ENCODE measurements at places on chromosomes 5 and 9.
A peak's percentile ranks its signal among the peaks of the same experiment; 100 is the strongest.

- DNase-seq: no peak
These were observed 23.1 kb downstream of the SPTAN1 start for GRCh38 chr9:128575469-128575868.

- DNase-seq: no peak
These were observed 34.9 kb upstream of the RPS23 start for GRCh38 chr5:82313016-82313415.

DNA sequence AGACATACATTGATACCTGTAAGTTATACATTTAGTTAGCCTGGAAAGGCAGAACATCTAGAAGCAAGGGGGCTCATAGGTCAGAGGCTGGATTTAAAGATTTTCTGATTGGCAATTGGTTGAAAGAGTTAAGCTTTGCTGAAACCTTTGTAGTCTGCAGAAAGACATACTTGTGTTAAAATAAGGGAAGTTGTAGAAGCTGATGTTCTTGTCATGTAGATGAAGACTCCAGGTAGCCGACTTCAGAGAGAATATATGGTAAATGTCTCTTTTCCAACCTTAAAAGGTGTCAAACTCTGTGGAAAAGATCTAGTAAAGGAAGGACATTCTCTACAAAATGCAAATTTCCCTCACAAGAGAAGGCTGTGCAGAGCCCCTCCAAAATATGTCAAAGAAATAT is 62.9 kb upstream of the ADAMTS16 start:
- no peak for DNase-seq

DNA sequence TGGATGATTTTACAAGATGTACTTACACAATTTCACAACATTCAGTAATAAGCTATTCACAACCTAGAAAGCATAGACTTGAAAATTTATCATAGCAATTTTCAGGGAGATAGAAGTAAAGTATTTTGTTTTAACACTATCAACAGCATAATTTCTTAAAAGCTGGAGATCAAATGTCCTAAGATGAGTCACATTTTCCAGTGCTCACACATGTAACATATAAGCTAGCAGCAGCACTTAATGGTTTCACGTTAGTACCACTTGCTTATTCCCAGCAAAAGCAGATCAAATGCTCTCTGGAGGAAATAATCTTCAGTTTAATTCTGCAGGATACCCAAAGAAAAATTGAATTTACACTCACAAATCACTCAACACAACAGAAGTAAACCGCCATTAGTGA is 6.5 kb downstream of the OR13C8 start:
- DNase-seq: no peak

- DNase-seq: no peak
These were observed 65.7 kb upstream of the ANKH start for GRCh38 chr5:14937254-14937653.

DNA sequence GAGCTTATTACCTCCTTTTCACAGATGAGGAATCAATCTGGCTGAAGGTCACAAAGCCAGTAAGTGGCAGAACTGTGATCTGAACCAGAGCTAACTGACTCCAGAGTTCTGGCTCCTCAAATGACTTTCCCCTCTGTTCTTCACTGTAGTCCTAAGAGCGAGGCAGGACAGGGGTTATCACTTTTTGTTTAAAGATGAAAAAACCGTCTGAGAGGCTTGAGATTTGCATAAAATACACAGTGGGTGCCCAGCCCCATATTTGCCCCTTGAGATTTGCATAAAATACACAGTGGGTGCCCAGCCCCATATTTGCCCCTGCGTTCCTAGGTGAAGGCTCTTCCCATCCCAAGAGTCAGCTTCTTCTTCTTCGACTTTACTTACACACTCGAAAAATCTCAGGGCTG is 667 bp downstream of the FBXO10 start:
- DNase-seq: no peak

GRCh38 chr9:74721696-74722660 is 165.7 kb downstream of the TRPM6 start:
- no peak for DNase-seq

DNA sequence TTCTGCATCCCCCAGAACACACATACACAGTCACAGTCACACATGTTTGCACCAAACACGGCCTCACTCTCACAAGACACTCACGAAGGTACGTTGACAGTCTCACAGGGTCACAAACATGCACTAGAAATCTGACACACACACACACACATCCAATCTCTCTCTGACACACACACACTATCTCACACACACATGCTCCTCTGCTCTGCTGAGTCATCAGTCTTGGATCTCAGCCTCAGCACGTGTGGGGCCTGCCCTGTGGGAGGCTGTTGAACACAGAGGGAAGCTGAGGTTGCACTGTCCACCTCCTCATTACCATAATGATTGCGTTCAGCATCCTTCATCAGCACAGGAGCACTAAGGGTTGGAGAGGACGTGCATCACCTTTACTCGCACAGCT is 188.8 kb downstream of the MTRR start:
- DNase-seq: no peak

- DNase-seq: no peak
These were observed 18.9 kb downstream of the SLC22A5 start for GRCh38 chr5:132388244-132389050.

GRCh38 chr9:137707361-137707760 is 88.6 kb downstream of the EHMT1 start:
- DNase-seq: no peak

- DNase-seq: no peak
These were observed 315.5 kb downstream of the FER start for GRCh38 chr5:109063223-109063622.

- DNase-seq: no peak
These were observed 53.7 kb downstream of the PAX5 start for GRCh38 chr9:36980148-36980974.

DNA sequence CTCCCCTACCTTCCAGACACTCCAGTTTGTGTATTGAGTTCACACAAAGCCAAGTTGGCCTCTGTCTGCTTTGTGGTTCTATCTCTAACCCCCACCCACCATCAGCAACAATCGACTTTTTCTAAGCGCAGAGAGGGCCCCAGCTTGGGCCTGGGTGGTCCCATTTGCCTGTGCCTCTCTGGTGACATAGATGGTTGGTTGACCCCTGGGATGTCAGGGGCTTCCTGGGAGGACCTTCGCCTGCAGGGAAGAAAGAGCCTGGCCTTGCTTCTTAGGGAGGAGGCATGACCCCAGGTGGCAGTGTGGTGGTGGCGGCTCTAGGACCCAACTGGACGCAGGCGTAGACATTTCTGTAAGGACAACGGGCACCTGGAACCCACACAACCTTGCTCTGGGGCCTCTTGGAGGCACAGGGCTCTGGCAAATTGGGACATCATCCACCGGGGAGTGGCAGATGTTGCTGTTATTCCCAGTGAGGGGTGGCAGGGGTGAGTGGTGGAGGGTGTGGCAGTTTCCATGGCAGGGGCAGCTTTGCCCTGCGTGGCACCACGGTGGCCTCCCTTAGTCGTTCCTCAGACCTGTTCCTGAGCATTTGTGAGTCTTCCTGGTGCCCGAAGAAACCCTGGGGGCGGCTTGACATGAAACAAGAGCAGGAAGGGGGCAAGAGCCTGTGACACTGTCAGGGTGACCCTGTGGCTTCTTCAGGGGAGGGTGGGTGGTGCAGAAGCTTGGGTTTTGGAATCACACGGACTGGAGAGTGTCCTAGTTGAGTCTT is 171.0 kb upstream of the IER5L start:
- no peak for DNase-seq

DNA sequence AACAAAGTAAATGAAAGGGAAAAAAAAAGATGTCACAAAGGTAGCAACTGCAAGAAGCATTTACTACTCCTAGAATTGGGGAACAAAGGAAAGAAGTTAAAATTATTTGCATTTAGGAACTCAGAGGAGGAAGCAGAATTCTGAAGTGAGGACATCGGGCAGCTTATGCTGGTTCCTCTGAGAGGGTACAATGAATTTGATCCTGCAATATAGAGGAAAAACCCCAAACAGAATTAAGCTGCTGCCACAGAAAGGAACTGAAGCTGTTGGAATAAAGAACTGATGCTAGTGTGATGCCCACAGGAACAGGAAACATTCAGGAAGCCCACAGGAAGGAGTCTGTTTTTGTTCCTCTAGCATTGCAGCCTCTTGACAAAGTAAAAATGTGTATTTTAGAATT is 22.3 kb upstream of the TBCA start:
- no peak for DNase-seq

- DNase-seq: no peak
These were observed 69.7 kb upstream of the FCN1 start for GRCh38 chr9:134987376-134987775.

DNA sequence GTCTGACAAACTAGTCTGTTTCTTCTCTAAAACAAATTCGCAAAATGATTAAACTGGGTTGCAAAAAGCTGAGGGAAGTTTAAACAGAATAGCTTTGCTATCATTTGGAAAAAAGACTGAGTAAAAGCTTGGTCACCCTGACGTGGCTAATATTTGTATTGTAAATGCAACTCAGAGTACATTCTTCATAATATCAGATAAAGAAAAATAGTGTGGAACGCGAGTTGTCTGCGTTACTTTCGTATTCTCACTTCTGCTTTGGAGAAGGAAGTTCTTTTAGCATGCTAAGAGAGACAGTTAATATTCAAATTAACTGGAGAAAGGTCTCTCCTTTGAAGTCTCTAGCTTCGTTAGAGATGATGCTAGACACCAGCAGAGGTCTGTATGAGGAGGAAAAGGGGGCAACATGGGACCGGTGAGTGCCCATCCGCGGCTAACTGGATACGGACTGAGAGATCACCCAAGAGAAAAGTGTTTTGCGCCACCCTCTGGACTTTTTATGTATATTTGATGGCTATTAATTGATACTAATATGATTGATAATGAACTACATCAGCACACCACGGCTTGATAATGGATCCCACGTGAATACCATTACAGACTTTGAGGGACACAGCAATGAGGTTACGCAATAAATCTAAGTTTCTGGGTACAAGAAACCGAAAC is 2.9 kb upstream of the CNTRL start:
- DNase-seq: no peak

DNA sequence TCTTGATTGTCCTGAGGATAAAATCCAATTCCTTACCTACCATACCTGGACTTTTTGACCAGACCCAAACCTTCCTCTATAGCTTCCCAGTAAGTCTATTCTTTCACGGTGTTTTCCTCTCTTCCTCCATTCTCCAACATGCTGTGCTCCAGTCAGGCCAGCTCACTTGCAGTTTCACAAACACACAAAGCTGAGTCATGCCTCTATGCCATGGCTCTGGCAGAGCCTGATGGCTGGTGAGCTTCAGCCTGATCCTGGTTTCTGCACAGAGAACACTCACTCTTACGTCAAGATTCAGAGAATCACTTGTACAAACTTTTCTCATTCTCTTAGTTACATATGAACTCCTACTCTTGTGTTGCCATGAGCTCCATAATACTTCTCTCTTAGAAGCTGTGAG is 27.7 kb upstream of the PAX5 start:
- DNase-seq: no peak

DNA sequence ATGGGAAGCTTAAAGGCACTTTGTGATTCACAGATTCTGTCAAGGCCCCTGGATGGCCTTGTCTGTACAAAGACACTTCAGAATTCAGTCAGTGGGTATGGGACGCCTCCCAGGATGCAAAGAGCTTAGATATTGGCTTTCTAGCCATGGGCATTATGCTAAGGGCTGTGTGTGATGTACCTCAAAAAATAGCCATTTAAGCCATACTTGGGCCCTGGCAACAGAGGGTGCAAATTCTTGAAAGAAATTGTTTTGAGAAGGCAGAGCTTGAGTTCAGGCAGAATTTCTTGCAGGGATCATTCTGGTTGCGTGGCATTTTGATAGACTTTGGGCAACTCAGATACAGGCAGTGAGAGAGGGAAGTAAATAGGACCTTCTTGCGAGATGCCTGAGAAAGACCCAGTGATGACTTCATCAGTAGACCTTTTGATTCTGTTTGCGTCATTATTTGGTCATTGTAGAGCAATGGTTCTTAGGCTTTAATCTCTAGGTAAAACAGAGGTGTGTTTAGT is 3.9 kb downstream of the CYFIP2 start:
- no peak for DNase-seq

- no peak for DNase-seq
These were observed 94.4 kb upstream of the ITGA1 start for GRCh38 chr5:52693280-52693679.

DNA sequence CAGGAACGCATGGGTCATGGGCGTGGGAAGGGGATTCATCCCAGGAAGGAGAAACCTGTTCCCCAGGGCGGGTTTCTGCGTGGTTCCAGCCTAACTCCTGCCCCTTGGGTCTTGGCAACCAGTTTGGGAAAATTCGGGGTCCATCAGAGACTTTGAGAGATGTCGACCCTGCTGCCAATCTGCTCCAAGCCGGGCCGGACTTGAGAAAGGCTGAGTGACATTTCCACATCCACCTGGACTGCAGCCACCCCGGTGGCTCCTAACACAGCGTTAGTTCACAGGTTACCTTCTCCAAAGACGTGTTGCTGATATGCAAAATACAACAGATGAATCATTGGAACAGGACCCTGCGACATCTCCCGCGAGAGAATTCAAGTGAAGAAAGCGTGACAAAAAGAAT is 627.2 kb downstream of the IRX1 start:
- no peak for DNase-seq

GRCh38 chr9:122810306-122810946 is 10.5 kb downstream of the OR1K1 start:
- DNase-seq: peak; percentile 64

GRCh38 chr5:56913766-56914165 is 4.4 kb downstream of the SETD9 start:
- no peak for DNase-seq

DNA sequence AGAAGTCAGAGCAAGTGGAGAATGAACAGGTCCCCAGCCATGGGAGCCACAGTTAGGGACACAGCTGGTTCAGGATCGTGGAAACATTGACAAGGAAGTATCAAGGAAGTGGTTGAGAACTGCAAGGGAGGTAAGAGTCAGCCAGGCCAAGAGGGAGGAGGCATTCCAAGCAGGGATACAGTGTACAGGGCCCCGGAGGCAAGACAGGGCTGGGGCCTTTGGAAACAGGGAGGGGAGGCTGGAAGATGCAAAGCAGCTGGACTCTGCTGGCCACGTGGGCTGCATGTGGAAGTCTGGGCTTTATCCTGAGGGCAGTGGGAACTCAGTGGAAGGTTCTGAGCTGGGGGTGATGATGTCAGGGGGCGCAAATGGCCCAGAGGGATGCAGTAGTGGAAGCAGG is 14.2 kb downstream of the CCDC180 start:
- no peak for DNase-seq

GRCh38 chr5:58012102-58012501 is 447.8 kb downstream of the PLK2 start:
- DNase-seq: no peak

DNA sequence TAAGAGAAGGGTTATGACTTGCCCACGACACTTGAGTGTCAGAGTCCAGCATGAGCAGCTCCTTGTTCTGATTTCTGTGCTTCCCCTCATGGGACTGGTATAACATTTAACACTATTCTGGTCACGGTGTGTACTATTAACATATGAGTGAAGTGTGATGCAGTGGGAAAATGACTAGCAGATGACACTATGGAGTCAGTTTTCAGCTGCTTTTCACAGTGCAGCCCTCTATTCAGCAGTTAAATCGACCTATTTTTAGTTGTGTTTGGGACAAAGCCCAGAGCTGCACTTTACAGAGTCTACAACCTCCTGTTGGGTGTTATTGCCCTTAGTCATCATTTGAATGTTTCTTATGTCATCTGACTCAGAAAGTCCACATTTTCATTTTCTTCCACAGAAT is 59.1 kb downstream of the CHSY3 start:
- DNase-seq: no peak

Measured in stimulated activated CD8-positive, alpha-beta memory T cell treated with anti-CD3 and anti-CD28 coated beads, Interleukin-2, amount 100 ng/mL, for 1 hour (primary cell).